ENCODE measurements at places on chromosomes 12 and 14.

DNA sequence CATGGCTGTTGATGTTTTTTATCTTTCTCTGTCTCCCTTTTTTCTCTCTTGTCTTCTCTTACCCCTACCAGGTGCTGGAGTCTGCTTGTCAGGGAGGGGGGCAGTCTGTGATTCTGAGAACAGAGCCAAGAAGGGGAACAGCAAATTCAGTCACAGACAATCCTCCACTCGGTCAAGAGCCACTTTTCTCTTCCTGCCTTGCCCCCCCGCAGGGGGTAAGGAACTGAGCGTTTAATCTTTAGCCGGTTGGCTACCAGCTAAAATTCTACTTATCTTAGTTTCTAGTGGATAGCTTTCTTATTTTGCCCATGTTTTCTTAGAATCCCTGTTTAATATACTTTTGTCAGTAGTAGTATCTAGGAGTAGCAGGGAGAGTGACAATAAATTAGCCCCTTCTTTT is 1.9 kb downstream of the RIMKLB start:
- DNase-seq, result no peak

DNA sequence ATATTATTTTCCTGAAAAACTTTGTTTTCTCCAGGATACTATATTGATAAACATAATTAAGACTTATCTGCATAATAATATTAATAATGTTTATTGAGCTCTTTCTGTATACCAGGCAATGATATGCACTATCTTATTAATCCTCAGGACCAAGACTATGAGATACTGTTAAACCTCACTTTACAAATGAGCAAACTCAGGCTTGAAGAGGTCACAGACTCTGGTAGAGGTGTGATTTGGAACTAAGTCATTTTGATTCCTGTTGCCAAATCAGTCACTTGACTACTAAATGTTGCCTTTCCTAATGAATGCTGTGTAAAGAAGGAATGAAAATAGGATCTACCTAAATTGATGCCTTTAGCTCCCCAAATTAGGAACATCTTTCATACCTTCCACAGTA is 7.3 kb downstream of the SLC39A9 start:
- no peak for DNase-seq

DNA sequence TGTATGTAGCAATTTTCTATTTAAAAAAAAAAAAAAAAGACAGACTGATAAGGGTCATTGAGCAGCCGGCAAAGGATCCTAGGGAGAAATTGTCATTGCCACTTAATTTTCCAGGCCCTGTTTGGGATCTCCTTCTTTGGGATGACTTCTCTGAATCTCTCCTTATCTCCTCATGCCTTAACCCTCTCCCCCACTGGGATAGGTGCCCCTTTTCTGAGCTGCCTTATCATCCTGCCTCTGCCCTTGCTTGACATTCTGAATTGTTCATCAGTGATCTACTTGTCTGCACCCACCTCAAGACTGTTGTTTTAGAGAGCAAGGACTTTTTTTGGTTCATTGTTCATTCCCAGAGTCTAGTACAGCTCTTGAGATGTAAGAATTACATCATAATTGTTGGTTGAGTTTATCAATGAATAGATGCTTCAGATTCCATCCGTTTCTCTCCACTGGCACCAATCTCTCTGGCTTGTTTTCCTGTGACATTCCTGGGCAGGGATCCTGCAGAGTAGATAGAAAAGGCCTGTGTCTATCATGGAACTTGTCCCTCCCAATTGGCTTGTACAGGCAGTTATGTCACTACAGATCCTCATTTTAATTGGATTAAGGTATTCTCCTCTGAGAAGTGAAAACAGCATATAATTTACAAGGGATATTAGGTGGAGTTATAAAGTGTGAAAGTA is 42.6 kb downstream of the SOCS2 start:
- DNase-seq, result no peak

- no peak for DNase-seq
These were observed 23.0 kb downstream of the LACRT start for GRCh38 chr12:54611715-54612149.

DNA sequence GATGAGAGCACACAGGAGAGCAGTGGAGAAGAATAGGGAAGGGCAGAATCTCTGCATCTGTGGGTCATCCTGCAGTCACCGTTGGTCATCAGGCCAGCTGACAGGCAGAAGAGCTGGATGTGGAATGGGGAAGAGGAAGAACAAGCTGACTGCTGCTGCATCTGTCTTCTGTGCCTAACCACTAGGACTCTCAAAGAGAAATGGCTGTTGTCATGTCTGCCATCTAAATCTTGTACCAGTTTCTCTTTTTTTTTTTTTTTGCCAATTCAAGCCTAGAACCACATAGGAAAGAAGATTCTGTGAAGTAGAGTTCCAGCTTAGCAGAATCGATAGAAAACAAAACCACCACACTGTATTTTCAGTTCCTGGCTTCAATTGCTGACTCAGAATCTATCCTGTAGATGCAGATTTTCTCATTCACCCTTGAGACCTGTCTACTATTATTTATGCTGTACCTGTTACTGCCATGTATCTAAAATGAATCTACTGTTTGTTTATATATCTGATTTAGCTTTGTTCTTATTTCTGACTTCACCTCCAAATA is 421.9 kb upstream of the PRICKLE1 start:
- DNase-seq, result no peak

DNA sequence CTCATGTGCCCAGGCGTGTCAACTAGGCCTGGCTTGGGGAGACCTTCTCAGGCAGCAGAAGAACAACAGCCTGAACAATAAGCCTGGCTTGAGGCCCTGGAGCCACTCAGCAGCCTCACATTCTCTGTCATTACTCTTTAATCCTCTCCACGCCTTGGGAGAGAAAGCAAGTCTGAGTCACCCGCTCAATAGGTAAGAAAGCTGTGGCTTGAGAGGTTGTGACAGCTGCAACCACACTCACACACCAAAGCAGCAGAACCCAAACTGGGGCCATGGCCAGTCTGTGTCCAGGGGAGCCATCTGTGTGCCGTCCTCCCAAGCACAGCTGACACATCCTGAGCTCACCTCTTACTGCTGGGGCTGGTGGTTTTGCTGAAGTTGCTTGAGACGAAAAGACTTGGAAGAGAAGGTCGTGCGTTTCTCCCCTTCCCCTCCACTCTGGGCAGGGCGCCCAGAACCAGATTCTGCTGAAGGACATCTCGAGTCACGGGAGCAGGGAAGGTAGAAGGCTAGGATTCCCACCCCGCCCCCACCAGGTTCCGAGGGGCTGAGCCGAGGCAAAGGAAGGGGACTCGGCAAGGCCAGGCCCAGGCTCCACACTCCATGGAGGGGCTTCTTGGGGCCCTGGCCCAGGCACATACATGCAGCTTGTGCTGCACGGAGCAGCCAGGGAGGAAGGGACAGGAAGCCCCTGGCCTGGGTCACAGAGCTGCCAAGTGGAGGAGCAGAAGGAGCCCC is 5.5 kb downstream of the TMEM63C start:
- peak; percentile 10 for DNase-seq

- no peak for DNase-seq
These were observed 45.2 kb upstream of the APPL2 start for GRCh38 chr12:105280966-105281693.

DNA sequence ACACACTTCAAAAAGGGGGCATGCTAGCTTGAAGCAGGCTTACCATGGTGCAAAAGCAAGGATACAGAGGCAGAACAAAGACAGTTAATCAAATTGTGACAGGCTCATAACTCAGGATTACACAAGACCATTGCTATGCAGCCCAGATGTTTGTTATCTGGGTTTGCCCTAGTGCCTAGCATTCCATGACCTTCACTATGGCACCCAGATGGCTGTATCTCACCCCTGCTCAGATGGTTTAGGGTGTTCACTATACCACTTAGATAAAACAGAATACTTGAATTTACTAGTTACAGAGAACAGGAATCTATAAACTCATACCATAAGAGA is 56.2 kb downstream of the SDR9C7 start:
- no peak for DNase-seq

DNA sequence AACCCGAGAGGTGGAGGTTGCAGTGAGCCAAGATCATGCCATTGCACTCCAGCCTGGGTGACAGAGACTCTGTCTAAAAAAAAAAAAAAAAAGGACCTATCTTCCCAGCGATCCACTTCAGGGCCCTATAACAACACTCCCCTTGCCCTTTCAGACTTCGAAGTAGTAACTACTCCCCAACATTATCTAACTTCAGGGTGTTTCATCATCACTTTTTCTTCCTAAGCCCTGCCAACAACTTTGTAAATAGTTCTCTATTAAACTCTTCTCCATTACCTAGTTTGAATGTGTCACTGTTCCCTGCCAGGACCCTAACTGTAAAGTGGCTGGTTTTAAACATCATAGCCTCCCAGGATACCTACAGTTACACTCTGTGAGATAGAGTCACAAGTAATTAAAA is 220.8 kb downstream of the BTG1 start:
- DNase-seq, result no peak

GRCh38 chr12:39971348-39971747 is 134.5 kb downstream of the SLC2A13 start:
- DNase-seq, result no peak

- DNase-seq, result no peak
These were observed 62.3 kb downstream of the PDE6H start for GRCh38 chr12:15035185-15035584.

GRCh38 chr14:104687601-104688504 is 1.6 kb upstream of the INF2 start:
- DNase-seq, result peak; percentile 71

DNA sequence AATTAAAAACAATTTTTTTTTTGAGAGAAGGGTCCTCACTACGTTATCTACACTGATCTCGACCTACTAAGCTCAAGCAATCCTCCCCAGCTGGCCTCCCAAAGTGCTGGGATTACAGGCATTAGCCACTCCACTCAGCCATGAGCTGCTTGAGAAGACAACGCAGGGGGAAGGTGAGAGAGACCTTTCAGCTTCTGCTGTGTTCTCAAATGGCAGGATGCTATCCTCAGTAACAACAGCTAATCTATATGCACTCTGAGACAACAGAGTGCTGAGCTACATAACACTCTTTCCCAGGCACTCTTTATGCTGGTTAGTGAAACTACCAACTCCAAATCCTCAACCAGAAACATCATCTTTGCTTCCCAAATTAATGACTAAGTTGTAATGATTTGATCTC is 526.1 kb downstream of the CCER1 start:
- DNase-seq, result no peak

DNA sequence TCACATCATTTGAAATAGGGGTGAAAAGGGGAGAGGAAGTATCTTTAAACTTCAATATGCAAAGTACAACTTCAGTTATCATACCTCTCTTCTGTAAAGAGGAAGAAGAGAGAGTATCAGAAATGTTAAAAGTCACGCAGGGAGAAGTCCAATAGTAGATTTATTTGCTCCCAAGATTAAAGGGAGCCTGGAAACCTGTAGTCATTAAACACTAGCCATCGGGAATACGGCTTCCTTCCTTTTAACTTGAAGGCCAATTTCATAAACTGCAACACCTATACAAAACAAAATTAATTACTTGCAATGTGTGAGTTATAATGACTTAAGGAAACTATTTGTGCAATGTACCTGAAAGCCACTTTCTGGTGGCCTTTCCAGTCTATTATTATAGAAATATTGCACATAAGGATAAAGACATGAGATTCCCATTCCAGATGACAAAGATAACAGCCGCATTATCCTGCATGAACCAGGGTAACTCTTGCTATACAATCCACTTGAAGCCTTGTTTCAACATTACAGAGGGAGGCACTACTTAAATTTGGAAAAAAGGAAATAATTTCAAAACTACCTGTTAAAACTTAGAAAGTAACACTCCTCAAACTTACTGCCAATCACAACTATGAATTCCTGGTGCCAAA is 4.6 kb downstream of the BTG1 start:
- DNase-seq, result no peak

- no peak for DNase-seq
These were observed 140.4 kb upstream of the GZMB start for GRCh38 chr14:24774187-24774915.

GRCh38 chr14:99029145-99029915 is 242.7 kb downstream of the BCL11B start:
- DNase-seq, result no peak

Data from muscle of back (tissue), 13 donors.